ENCODE measurements at places on chromosomes 4 and X.

GRCh38 chr4:7807351-7807921, 132.2 kb downstream of the AFAP1 start:
- peaks cover 38% of the 10 kb centered on the region for H3K36me3 ChIP-seq
- no peak for DNase-seq
- peaks cover 79% of the 10 kb centered on the region for H3K4me1 ChIP-seq
- H3K27ac ChIP-seq = peak overlapping the region; percentile 91

DNA sequence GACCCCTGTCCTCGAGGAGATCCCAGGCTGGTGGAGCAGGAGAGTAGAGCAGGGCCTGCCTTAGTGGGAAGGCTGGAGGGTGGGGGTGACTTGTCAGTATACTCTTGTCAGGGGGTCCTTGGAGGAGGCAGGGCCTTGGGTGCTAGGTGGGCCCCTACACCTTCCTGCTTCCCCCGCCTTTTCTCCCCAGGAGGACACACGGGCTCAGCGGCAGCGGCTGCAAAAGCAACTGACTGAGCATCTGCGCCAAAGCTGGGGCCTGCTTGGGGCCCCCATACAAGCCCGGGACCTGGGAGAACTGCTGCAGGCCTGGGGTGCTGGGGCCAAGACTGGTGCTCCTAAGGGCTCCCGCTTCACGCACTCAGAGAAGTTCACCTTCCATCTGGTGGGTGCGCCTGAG, 11.3 kb downstream of the CCDC22 start:
- no peak overlapping the region for H3K27ac ChIP-seq
- H3K4me1 ChIP-seq = no peaks in the 10 kb centered on the region
- no peaks in the 10 kb centered on the region for H3K27me3 ChIP-seq
- peaks cover 9% of the 10 kb centered on the region for H3K36me3 ChIP-seq

- H3K36me3 ChIP-seq = peaks cover 79% of the 10 kb centered on the region
- no peak for DNase-seq
- H3K27me3 ChIP-seq = no peaks in the 10 kb centered on the region
Observed at GRCh38 chrX:136847874-136848273, 32.7 kb downstream of the RBMX start.

GRCh38 chr4:112288455-112288854, 2.8 kb upstream of the TIFA start:
- H3K36me3 ChIP-seq = no peaks in the 10 kb centered on the region
- peaks cover 16% of the 10 kb centered on the region for H3K4me1 ChIP-seq
- no peak overlapping the region for H3K27ac ChIP-seq
- H3K27me3 ChIP-seq = peaks cover 3% of the 10 kb centered on the region

DNA sequence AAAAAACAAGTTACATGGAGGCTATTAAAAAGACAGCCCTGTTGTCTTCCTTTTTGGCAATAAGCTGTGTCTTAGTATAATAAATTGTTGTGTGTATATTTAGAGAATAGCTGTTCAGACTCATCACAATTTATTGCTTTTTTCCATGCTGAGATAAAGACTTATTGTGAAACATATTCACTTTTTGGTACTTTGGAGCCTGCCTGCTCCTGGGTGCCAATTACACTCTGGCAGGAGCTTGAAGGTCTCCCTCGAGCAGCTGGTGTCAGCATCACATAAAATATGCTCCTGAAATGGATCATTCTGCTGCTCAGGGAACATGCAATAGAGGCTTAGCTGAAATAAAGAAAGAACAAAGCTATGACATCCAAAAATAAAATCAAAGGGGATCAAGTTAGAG, 211.6 kb upstream of the DKK2 start:
- peaks cover 12% of the 10 kb centered on the region for H3K4me1 ChIP-seq
- no peak overlapping the region for H3K27ac ChIP-seq
- H3K4me3 ChIP-seq = no peak overlapping the region
- H3K27me3 ChIP-seq = no peaks in the 10 kb centered on the region

DNA sequence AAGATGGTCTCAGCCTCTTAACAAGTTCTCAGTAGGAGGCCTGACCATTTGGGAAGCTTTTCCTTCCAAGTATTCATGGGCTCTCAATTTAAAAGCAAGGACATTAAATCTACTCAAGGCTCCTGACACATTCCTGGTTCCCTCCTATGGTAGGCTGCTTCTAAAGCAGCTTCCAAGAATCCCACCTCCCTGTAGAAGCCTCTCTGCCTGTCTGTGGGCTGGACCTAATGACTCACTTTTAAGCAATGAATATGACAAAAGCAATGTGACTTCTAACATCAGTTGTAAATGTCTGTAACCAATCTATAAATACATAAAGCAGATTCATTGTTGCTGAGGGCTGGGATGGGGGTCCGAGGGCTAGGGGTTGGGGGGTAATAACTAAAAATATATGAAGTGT, 99.5 kb upstream of the FAM9B start:
- no peak for DNase-seq
- no peaks in the 10 kb centered on the region for H3K36me3 ChIP-seq
- H3K4me3 ChIP-seq = no peak overlapping the region
- H3K27ac ChIP-seq = no peak overlapping the region
- peaks cover 4% of the 10 kb centered on the region for H3K27me3 ChIP-seq

GRCh38 chrX:110791071-110791470, 4.5 kb downstream of the CHRDL1 start:
- peaks cover 50% of the 10 kb centered on the region for H3K4me1 ChIP-seq
- no peaks in the 10 kb centered on the region for H3K36me3 ChIP-seq
- H3K27me3 ChIP-seq = peaks cover 25% of the 10 kb centered on the region
- H3K4me3 ChIP-seq = no peak overlapping the region
- peak; percentile 30 for DNase-seq
- H3K27ac ChIP-seq = no peak overlapping the region

GRCh38 chr4:41611881-41612871, 74.2 kb downstream of the LIMCH1 start:
- H3K27me3 ChIP-seq = peaks cover 6% of the 10 kb centered on the region
- H3K4me1 ChIP-seq = peaks cover 44% of the 10 kb centered on the region
- peaks cover 5% of the 10 kb centered on the region for H3K36me3 ChIP-seq
- peak overlapping the region; percentile 78 for H3K4me3 ChIP-seq
- DNase-seq = peak; percentile 38
- peak overlapping the region; percentile 14 for H3K27ac ChIP-seq

GRCh38 chr4:155703486-155704247, 37.0 kb downstream of the GUCY1A1 start:
- peaks cover 7% of the 10 kb centered on the region for H3K27me3 ChIP-seq
- peaks cover 37% of the 10 kb centered on the region for H3K4me1 ChIP-seq
- no peak overlapping the region for H3K27ac ChIP-seq
- H3K4me3 ChIP-seq = no peak overlapping the region
- DNase-seq = no peak
